ENCODE measurements at places on chromosomes 11 and 22.

DNA sequence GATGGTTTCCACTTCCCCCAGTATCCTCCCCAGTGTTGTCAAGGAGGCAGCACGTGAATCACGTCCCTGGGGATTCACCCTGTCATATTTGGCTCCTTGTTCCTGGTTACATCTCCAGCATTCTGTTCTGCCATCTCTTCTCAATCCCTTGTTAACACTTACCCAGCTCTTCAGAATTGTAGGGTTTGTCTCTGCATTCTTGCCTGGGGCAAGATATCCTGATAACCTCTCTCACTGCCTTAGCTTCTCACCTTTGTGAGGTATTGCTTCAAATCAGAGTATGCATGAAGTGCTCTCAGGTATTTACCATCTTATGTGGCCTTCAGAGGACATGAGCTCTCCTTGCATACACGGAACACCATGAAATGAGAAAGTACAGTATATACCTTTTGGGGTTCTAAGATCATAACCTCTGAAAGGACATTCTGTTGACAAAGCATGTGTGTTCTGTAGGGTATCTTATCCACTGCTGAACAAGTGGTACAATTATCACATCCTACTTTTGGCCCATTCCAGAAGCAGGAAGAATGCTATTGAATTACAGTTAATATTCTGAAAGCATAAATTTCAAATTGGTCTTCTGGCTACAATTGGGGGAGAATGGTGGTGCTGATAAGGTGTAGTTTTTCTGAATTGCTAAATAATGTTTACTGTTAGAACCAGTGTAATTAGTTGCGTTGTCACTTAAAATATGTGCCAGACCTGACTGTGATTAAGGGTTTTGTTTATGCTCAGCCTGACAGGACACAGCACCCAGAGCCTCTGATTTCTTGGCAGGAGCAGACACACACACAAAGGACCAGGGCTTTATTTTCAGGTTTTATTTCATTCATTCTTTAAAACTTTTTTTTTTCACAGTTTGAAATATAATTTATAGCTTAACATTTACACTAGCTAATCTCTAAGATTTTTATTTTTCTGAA, 32.7 kb downstream of the VSTM5 start:
- no peak for DNase-seq

DNA sequence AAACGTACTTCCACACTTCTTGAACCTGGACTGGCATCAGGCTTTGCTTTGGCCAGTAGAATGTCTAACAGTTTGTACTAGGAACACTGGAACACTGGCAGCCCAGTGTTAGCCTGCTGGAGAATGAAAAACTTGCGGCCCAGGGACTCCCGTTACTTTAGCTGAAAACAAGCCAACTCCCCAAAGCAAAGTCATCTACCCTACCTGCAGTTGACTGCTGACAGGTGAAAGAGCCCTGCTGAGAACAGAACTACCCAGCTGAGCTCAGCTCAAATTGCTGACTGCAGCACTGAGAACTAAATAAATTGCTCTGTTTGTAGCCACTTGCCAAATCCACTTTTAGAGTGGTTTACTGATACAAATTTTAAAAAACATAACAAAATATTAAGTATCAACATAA, 342.5 kb downstream of the LRRC4C start:
- no peak for DNase-seq

- DNase-seq, result no peak
These were observed 11.2 kb upstream of the SF1 start for GRCh38 chr11:64789331-64790204.

GRCh38 chr11:68509066-68509465, 48.5 kb downstream of the PPP6R3 start:
- no peak for DNase-seq

GRCh38 chr22:43325176-43325575, 18.0 kb downstream of the SCUBE1 start:
- no peak for DNase-seq

DNA sequence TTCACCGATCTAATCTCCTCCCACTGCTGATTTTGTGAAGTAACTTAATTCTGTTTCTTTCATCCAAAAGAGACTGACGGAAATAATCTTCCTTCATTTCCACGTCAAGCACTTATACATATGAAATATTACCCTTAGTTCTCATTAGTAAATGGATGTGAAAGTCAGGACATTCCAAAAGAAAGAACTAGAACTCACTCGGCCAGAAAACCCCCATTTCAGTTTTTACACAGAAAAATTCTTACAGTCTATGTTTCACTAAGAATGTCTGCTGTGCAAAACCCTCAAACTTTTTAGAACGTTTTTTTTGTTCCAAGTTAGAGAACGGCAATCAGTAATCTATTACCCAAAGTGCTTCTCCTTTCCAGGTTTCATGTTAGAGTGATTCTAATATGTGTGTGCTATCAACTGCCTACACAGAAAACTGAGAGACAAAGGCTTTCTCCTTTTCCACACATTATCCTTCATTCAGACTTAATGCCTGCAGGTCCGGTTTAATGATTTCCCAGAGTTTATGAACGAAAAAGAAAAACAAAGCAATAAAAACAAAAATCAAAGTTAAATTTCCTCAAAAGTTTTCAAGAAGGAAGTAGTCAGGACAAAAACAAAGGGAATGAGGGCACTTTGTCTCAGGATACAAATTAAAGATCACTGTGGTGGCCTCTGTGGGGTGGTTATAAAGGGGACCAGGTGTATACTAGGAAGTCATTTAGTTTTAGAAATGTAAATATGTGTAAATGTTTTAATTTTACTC, 11.3 kb upstream of the SESN3 start:
- DNase-seq, result no peak

DNA sequence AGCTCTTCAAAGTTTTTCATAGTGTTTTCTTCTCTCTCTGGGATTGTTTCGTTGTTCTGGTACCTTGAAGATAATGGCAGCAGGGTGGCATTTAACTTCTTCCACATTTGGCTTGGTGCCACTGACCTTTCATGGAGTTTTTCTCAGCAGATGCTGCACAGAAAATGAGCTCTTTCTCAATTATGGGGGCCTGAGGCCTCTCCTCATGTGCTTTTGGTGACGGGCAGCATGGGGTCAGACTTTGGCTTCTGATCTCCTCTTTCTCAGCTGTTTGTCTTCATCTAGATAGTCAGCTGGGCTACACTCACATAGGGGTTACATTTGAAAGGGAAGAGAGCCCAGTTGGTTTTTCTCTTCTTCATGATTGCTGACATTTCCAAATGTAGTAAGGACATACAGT, 76.3 kb downstream of the FAT3 start:
- no peak for DNase-seq

GRCh38 chr11:22634897-22635629, 9.4 kb upstream of the FANCF start:
- peak; percentile 6 for DNase-seq

DNA sequence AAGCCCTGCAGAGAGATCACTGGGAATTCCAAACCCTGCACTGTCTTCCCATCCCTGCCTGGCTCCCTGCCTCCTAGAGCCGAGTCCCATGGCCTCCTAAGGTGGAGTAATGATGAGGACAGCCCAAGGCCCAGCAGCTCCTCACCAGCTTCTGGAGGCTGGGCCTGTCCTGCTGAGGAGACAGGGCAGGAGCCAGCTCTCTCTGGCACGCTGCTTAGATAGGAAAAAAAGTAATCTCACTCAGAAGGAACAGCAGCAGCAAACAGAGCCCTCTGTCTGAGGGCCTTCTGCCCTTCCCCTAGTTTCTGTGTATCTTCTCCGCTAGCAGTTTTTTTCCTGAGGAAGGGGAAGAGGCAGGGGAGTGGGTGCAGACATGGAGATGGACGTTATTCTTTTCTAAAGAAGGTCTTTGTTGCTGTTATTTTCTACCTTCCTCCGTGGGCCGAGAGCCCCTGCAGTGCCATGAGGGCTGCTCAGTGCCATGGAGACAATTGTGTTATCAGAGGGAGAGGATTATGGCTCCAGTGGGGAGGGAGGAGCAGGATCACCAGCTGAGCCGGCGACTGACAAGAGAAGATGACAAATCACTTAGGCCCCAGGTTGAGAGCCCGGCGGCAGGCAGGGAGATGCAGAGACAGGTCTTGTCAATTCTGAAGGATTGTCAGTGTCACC, 315.3 kb downstream of the BUD13 start:
- DNase-seq, result no peak

- DNase-seq, result no peak
These were observed 3.0 kb downstream of the SLC36A4 start for GRCh38 chr11:93194673-93195291.

DNA sequence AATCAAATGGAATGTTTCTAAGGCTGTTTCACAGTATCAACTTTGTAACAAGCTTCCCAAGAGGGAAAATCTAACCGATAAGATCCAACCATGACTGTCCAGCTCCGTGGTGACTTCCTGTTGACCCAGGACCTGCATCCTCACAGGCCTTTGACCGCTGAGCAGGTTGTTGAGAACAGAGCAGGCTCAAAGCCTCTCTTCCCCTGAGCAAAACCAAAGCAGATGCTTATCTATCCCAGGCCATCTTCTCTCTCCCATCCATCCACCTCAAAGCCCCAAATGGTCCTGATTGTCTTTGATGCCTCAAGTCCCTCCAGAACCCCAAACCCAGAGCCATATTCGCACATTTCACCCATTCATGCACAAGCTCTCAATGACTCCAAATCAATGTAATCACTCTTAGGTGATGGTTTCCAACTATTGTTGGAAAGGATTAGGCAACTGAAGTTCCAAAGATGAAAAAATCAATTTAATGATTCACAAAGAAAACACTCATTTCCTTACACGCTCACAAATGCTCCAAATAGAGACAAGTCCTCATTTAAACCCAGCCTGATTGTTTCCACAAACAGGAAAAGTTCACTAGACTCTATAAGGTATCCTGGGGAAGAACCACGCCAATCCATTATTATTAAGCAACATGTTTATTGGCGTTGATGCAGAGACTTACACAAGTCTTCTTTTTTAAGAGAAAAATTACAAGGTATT, 48.7 kb downstream of the C11orf58 start:
- no peak for DNase-seq

- peak; percentile 55 for DNase-seq
These were observed 57.4 kb upstream of the NUP160 start for GRCh38 chr11:47905358-47906059.

DNA sequence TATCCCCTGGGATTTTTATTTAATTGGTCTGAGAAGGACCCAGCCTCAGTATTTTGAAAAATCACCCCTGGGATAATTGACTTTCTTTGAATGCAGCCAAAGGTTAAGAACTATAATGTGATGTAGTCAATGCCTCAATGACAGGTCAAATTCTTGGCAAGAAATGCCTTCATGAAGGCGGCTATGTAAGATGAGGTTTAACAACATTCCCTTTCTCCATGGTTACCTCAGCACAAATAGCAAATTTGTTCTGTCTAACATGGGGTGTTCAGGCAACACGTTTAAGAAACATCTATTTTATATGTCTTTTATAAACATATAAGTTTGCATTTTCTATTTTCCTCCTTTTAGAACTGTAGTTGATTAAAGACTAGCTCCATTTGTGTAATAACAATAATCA, 5.3 kb downstream of the SLN start:
- peak; percentile 77 for DNase-seq

- no peak for DNase-seq
These were observed 80.5 kb upstream of the GDPD4 start for GRCh38 chr11:77381729-77382665.

DNA sequence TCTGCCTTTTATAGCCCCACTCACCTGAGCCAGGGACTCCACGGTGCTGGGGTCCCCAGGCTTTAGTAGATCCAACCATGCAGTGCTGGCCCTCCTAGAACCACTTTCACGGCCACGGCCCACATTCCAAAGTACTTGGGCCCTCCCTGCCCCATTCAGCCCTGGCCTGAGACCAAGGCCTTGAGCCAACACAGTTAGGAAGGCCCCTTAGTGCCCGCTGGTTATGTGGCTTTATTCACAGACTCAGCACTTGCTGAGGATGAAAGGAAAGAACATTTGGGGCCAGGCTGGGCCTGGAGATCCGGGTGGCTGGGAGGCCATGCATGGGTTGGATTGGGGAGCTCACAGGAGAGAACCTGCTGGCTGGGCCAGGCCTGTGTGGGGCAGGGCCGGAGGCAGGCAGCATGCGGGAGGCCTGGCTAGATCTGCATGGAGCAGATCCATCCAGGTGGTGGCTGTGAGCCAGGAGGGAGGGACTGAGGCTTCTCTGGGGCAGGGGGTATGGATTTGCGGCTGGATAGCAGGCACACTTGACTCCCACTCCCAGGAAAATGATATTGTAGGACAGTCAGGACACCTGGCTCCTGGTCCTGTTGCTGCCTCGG, 12.6 kb downstream of the CHRM1 start:
- no peak for DNase-seq

- no peak for DNase-seq
These were observed 64.1 kb downstream of the SLC1A2 start for GRCh38 chr11:35355102-35355749.

DNA sequence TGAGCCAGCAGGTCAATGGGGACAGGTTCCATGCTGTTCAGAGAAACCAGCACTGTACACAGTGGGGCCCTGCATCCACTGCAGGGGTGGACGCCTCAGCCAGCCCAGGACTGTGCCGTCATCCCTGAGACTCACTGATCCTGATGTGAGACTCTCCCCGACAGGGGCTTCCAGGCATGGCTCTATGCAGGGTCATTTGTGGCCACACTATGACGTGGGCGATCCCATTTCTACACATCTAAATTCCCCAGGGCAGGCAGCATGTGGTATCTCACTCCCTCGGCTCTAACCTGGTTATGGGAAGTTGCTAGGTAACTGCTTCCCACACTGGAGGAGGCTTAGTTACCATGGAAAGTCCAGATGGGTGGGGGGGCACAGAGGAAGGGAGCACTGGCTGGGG, 14.2 kb upstream of the FAM83F start:
- no peak for DNase-seq

DNA sequence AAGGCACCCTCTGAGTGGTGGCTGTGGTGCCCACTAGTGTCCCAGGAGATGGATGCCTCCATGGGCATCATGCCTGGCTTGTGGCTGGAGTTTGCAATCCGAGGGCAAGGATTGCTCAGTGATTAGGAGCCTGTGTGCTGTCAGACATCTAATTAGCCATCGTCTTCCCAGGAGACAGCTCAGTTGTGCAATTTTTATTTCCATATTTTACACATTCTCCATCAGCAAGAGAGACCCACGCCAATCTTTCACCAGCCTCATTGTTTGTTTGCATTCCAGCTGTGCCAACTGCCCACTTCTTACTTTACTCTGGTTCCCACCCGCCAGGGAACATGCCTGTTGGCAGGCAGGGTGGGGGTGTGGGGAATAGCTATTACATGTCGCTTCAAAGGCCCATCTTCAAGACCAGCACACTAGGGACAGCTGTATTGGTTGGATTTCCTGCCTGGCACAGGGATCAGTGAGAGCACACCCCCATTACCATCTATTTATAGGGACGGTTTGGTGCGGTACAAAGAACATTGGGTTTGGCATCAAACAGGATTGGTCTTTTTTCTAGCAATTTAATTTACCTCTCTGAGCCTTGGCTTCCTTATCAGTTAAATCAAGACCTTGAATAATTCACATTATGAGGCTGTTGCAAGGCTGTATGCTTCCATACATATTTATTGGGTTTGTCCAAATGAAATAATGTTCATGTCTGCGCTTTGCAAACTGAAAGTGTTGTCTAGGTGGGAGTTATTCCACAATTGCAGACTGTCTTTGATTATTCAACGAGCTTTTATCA, 80.7 kb upstream of the NAV2 start:
- DNase-seq, result no peak

DNA sequence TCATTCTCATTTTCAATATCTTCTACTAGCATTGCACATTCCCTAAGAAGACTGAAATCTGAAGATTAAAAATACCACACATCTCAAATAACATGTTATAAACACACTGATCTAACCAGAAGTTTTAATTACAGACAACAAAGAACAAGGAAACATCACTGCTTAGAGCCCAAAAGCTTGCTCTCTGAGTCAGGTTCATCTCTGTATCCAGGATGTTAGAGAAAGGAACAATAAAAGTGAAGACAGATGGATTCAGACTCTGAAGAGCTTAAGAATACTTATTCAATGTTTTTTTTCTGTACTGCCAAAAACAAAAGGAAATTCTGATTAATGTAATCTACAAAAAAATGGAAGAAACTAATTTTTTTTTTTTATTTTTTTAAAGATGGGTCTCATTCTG, 16.5 kb downstream of the RDX start:
- DNase-seq, result no peak
